ENCODE measurements at places on chromosomes 12 and 14.

DNA sequence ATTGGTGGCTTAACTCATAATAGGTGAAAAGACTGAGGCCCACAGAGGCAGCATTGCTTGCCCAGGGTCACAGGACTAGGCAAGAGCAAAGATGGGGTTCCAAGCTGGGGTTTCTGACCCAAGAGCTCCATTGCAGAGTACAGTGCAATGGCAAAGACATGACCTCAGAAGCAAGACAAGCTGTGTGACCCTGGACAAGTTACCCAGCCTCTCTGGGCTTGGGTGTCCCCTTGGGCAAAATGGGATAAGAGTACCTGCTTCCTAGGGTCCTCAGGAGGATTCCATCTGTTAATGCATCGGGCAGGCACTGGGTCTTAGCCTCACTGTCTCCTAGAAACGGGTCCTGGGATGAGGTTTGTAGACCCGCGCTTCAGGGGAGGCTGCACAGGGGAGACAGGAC is 111.6 kb upstream of the NCOR2 start:
- no peak for DNase-seq

DNA sequence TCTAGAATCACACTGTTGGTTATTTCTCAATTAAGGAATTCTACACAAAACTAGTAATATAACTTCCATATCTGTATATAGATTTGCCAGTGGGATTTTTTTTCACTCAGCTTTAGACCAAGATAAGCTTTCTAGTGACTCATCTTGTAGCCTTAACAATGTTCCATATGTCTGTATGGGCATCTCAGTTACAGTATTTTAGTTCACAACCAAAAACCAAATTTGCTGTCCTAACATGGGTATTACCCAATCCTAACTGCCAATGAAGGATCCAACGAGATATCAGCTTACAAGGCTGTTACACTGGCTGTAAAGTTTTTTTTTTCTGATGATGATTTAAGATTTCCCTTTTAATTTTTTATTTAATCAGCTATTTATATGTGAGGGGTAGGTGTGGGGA is 31.5 kb upstream of the KRR1 start:
- DNase-seq = no peak

- no peak for DNase-seq
Observed at GRCh38 chr12:14607568-14607967, 39.9 kb upstream of the PLBD1 start.

GRCh38 chr12:114025935-114026334 is 59.8 kb upstream of the RBM19 start:
- no peak for DNase-seq

GRCh38 chr14:20428802-20429201 is 7.2 kb downstream of the KLHL33 start:
- DNase-seq = no peak

DNA sequence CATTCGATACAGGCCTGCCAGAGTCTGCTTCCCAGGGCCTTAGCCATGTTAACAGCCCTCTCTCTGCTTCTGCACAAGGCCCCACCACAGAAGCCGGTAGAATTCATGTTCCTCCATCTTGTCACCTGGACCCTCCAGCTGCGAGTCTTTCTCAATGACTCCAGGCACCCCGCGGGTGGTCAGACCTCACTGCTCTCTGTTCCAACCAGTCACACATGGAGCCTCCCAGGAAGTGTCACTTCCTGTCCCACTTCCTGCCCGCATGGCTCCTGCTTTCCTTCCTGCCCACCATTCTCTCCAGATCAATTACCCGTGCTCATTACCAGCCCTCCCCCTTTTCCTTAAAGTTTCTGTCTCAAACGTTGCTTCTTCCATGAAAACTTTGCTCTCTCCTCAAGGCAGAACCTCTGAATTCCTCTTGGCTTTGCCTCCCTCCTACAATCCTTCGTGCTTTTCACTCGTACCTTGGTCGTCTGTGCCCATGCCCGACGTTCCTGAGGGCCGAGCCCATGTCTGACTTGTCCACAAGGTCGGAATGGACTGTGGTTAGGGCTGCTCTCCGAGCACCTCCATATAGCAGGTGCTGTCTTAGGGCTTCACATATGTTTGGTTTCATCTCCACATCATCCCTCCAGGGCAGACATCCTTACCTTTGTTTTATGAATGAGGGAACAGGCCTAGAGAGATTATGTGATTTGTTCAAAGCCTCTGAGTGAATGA is 172.1 kb downstream of the TSPAN9 start:
- DNase-seq = no peak

- no peak for DNase-seq
Observed at GRCh38 chr14:80200093-80200492, 11.2 kb downstream of the DIO2 start.

DNA sequence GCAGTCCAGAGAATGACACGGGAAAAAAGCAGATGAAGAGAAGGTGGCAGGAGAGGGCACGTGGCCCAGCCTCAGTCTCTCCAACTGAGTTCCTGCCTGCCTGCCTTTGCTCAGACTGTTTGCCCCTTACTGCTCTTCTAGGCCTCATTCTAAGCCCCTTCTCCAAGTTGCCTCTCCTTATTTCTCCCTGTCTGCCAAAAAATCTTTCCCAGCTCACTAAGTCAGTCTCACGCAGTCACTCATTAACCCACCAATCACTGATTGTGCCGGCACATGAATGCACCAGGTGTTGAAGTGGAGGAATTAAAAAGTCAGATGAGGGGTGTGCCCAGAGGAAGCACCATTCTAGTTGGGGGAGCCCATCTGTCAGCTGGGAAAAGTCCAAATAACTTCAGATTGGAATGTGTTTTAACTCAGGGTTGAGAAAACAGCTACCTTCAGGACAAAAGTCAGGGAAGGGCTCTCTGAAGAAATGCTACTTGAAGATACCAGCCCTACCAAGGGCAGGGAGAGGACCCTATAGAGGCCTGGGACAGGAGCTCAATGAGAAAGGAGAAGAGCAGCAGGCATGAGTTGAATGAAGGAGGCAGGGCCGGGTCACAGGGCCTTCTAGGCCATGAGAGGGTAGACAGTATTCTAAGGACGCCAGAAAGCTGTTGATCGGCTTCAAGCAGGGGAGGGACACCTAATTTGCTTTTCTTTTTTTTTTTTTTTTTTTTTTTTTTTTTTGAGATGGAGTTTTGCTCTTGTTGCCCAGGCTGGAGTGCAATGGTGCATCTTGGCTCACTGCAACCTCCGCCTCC is 40.9 kb downstream of the DAD1 start:
- DNase-seq = no peak

- no peak for DNase-seq
Observed at GRCh38 chr14:55540847-55541773, 38.9 kb upstream of the KTN1 start.

DNA sequence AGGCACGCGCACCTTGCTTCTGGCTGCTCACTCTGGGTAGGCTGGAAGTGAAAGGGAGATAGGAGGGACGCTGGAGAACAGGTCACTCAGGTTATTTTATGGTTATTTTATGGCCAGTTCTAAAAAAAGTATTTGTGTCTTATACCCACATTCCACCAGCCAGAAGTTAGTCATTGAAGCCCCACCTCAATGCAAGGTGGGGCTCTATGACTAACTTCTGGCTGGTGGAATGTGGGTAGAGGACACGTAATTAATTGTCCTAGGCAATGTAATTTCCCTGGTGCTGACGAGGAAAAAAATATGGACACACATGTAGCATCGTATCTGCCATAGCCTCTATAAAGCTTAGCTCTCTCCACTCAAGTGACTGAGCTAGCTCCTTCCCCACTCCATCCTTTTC is 104.9 kb downstream of the PDZRN4 start:
- DNase-seq = no peak

- DNase-seq = no peak
Observed at GRCh38 chr14:68583548-68584280, 209.2 kb downstream of the ZFP36L1 start.

DNA sequence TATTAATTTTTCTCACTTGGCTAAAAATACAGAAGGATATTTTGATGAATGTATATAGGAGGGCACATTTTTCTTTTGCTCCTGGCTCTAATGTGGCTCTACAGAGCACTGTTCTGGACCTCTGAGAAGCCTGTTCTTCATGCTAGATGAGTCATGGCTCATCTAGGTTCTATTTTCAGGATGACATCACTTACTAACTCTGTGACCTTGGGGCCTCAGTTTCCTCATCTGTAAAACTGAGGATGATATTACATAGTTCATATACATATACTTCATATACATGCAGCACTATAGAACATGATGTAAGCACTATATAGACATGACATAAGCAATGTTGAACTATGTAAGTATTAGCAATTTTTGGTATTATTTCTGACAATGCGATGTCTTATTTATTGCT is 35.8 kb downstream of the SOCS2 start:
- DNase-seq = no peak

DNA sequence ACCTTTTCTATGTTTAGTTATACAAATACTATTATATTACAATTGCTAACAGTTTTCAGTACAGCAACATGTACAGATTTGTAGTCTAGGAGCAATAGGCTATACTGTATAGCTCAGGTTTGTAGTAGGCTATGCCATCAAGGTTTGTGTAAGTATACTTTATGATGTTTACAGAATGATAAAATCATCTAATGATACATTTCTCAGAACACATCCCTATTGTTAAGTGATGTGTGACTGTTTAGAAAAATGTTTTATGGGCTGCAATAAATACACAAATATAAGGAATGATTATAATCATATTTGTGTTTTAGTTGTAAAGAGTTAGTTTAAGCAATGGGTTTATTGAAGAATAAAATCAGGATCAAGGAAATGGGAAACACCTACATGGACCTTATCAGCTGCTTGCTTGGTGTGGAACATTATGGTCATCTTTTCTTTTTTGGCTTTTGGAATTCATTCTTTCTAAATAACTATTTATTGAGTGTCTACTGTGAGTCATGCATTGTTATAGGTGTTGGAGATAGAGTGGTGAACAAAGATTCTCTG is 24.5 kb upstream of the FBXO33 start:
- no peak for DNase-seq

DNA sequence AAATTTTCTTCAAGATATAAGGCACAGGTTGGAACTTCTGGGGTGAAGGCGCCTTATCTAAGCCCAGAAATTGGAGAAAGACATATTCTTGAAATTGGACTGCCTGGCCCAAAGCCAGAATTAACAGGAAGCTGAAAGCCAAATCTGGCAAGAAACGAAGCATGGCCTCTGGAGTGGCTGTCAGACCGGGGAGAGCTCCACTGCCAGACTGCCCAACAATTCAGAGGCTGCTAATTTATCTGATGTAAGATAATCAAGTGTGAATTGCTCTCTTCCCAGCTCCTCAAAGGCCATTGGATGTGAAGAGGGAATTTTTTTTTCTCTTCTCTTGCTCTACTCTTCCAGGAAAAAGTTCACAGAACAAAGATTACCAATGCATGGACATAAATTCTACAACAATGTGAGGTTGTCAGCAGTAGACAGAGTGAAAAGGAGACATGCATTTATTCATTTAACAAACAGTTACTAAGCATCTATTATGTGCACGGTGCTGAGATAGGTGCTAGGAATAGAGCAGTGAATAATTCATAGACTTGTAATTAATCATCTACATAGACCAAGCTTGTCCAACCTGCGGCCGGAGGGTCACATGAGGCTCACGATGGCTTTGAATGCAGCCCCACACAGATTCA is at the start of gene GDF3:
Gene GDF3, minus strand, starts transcription at position 210 of the 632 bp plus-strand sequence. Its CDS starts 47 bp downstream, at position 163.
- peak; percentile 87 for DNase-seq

GRCh38 chr12:65287426-65287825 is 8.9 kb downstream of the MSRB3 start:
- no peak for DNase-seq

DNA sequence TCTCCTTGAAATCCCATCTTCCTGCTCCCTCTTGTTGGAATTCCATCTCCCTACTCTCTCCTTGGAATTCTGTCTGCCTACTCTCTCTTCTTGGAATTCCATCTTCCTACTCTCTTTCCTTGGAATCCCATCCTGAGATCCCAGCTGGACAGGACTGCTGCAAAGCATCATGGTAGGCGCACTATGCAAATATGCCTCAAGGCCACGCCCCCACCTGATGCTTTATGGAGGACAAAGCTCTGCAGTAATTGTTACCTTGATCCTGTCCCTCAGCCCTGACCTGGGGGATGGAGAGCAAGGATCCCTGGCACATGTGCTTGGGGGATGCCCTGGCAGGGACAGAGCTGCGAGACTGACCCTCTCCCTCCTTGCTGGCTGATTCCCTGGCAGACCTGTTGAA is 185.6 kb downstream of the TBX5 start:
- DNase-seq = peak; percentile 61

- DNase-seq = no peak
Observed at GRCh38 chr14:103180331-103180730, 57.1 kb downstream of the TNFAIP2 start.

- DNase-seq = no peak
Observed at GRCh38 chr12:27048822-27049752, 26.7 kb downstream of the MED21 start.

DNA sequence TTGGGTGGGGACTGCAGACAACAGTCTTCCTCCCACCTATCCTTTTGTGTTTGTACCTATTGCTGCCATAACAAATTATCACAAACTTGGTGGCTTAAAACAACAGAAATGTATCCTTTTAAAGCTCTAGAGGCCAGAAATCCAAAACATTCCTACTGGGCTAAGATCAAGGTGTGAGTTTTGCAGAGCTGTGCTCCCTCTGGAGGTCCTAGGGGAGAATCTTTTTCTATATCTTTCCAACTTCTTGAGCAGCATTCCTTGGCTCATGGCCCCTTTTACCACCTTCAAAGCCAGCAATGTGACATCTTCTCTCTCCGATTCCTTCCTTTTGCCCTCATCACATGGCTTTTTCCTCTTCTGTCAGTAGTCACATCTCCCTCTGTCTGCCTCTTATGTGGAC is 190.6 kb downstream of the TTC8 start:
- no peak for DNase-seq

- DNase-seq = no peak
Observed at GRCh38 chr14:83421711-83422110, 1888.1 kb upstream of the SEL1L start.

DNA sequence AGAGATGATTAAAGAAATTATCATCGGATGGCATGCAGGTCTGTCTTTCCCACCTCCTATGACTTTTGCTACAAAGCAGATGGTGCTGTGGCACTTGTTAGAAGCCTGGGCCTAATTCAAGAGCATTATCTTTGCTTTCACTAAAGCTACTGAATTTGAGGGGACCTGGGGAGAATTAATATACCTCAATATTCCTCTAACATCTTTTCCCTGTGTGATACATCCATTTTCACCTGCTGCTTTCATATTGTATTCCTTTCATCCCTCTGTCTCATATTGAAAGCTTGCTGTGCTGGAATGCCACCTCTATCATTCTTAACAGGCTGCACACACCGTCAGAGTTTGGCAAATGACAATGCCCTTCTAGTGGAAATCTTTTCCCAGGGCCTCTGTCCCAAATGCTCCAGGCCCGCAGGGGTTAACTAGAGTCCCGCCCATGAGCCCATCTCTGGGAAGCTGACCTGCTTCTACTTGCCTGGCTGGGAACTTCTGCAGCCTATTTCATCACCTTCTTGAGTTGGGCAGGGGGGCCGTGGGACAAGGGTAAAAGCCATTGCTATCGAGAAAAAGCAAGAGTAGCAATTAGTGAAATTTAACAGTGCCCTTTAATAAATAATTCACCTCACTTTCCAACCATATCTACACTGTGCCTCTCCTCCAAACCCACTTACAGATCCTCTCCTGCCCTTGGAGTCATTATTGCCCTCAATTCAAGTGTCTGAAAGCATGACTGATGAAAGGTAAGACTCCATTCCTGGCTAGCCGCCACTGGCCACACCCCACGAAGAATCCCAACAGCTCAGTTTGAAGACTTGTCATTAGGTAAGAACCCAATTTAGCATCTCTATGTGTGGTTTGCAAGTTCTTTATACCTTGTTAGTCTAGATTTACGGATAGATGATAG is 126.7 kb upstream of the BTG1 start:
- DNase-seq = peak; percentile 72

- peak; percentile 49 for DNase-seq
Observed at GRCh38 chr14:60514378-60514740, 5.4 kb downstream of the SIX6 start.

GRCh38 chr14:21825149-21825743 is 151.6 kb upstream of the OR4E1 start:
- DNase-seq = peak; percentile 77

All from endodermal cell (in vitro differentiated cells).